NCI-H1092 treated with DMSO at 0.1 percent for 48 hours (cell line): ENCODE measurements at places on chromosomes 5 and 9.

GRCh38 chr5:54404568-54404967 is 50.9 kb upstream of the HSPB3 start:
- no peak for DNase-seq

DNA sequence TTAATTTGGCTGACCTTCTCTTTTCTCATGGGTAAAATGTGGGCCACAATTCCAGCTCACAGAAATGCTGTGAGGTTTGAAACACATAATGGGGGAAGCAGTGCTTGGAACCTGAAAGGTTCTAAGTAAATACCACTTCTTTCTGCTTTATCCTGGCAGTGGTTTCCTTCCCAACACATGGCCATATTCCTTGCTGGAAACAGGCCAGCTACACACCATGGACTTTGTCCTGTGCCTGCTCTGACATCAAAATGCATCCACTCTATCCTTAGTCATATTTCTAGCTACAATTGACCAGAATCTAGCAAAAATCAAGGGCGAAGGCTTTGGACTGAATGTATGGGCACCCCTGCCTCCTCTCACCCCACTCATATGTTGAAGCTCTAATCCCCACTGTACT is 93.1 kb upstream of the TRPC7 start:
- no peak for DNase-seq

GRCh38 chr5:122400938-122401337 is 88.9 kb downstream of the SNCAIP start:
- no peak for DNase-seq

- no peak for DNase-seq
These were observed 506.6 kb downstream of the BNC2 start for GRCh38 chr9:16363916-16364315.

DNA sequence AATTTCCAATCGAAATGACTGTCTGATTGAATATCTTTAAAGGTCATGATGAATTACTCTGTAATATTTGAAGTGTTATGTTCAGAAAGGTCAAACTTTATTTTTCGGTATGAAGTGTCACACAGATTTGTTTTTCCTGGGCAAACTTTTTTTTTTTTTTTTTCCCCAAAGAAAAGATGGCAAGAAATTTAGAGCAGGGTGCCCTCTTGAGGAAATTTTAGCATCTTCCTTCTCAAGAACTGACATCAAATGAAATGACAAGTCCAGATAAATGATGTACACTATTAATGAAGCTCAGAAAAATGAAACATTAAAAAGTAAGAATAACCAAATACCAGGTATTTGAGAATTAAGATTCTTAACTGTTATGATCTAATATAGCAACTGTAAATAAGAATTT is 123.6 kb downstream of the INVS start:
- DNase-seq: peak; percentile 17

DNA sequence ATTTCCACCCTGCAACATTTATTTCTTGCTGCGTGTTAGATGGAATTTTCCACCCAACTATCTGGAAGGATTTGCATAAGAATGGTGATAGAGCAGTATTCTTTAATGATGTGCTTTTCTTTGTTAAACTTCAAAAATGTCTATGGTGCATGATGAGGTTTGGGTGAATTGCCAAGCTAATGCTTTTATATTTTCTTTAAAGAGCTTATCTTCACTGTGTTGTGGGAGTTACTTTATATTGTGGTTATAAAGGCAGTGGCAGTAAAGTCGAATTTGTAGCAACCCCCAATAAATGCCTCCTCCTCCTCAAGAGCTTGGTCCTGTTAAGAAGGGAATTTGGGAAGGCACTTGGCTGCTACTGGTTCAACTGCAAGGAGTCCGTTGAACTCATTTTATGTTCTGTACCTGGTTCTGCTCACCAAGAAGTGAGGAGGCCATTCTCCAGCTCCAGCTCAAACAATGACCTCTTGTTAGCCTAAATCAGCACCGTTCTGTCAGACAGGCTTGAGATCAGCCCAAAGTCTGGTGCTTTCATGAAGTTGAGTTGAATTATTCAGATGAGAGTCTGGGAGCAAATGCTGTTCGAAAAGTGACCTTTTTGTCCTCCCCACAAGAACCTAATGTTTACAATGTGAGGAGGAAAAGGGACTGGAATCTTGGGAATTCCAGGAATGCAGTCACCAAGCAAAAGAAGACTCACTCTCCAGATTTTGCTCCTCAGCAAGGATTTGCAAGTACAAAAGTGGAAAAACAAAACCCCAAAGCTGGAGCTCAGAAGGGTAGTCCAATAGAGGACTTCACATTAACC is 217.0 kb downstream of the TMEM38B start:
- no peak for DNase-seq

GRCh38 chr5:163497315-163497714 is 8.1 kb upstream of the MAT2B start:
- DNase-seq: no peak
